ENCODE measurements at places on chromosomes 4 and X. TPM values are rescaled to one million over a fixed set of nuclear protein-coding genes. Genes with fewer than 3 reads are reported as not detected.

The FABP2 gene
- not detected for total RNA-seq

The BCORL1 gene
- total RNA-seq: 8.3 TPM

The GYPE gene
- 0.16 TPM for total RNA-seq

The BST1 gene
- total RNA-seq: 0.66 TPM

- no peak for DNase-seq
These were observed 131.2 kb downstream of the LDB2 start for GRCh38 chr4:16767251-16767650.

The RXFP1 gene
- not detected for total RNA-seq

DNA sequence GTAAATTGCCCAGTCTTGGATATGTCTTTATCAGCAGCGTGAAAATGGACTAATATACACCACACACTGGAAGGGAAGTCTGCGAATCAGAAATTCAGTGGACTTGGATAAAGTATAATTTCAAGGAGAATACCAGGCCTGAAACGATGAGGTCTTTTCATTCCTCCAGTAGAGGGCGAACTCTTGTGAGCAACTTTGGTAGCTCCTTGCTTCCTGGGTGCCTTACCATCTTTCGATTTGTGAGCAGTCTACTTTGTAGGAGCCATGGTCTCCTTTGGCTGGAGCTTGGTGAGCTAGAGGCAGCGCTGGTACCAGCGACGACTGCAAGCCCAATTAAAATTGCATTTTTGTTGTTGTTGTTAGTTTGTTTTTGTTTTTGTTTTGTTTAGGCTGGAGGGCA is 791.9 kb downstream of the FAT4 start:
- DNase-seq: no peak

GRCh38 chr4:68962868-68963267 is 11.3 kb upstream of the UGT2A3 start:
- no peak for DNase-seq

Measured in activated CD4-positive, alpha-beta T cell treated with anti-CD3 and anti-CD28 coated beads for 36 hours (primary cell).